ENCODE measurements at places on chromosomes 6 and 20.

- no peak for DNase-seq
Observed at GRCh38 chr6:151616091-151616513, 122.3 kb downstream of the CCDC170 start.

DNA sequence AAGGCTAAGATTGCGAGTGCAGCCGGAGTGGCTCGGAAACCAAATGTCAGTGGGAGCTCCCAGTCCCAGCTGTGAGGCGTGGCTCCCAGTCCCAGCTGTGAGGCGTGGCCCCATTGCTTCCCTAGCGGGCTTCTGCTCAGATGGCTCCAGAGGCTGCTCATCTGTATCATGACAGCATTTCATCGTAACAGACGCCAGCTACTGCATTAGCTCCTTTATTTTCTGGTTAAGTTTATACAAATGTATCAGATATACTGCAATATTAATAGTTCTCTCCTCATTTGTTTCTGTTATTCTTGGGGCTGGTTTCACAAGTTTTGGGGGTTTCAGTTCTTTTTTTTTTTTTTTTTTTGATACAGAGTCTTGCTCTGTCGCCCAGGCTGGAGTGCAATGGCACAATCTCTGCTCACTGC lies 34.7 kb upstream of the TBXT start:
- DNase-seq, result no peak

DNA sequence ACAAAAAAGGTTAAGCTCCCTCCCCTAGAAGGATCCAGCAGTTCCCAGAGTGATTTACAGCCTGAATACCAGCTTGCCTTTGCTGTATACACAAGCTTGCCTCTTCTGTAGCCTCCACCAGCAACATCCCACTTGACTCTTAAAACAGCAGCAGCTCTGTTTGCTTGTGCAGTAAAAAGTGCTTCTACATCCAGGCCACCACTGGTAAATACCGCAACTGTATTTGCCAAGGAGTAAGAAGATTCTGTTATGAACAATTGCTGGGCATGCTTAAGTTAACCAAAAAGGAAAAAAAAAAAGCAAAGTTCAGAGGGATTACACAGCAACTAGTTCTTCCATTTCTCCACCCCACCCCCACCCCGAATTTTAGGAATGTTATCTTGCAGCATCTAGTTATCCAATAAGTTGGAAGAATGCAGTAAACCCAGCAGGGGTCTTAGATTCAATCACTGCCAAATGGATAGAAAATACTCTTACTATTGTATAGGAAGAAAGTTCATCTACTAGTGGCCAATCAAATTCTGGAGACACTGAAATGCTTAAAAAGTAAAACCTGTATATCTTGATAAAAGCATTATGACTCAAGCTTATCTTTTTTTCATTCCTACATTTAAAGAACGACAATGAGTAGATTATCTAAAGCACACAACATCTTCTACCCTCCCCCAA lies 4.8 kb downstream of the SALL4 start:
- no peak for DNase-seq

- no peak for DNase-seq
Observed at GRCh38 chr6:124423621-124424020, 538.6 kb upstream of the RNF217 start.

- DNase-seq, result no peak
Observed at GRCh38 chr6:169970306-169970988, 219.0 kb downstream of the ERMARD start.

GRCh38 chr6:168313431-168314011 lies 6.1 kb downstream of the DACT2 start:
- DNase-seq, result no peak

GRCh38 chr20:4064144-4064909 lies 49.0 kb upstream of the RNF24 start:
- no peak for DNase-seq

- no peak for DNase-seq
Observed at GRCh38 chr20:13690943-13691342, 52.2 kb upstream of the TASP1 start.

- DNase-seq, result no peak
Observed at GRCh38 chr20:20594171-20594530, 118.3 kb downstream of the RALGAPA2 start.

DNA sequence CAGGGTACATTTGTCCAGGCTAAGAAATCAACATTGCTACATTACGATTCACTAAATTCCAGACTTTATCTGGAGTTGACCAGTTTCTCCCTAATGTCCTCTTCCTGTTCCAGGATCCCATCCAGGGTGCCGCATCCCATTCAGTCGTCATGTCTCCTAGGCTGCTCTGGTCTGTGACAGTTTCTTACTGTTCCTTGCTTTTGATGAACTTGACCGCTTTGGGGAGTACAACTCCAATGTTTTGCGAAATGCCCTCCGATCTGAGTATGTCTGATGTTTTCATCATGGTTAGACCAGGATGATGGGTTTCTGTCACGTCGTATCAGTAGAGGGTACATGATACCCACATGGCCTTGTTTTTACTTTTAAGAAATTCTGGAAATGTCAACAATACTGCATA lies 62.2 kb downstream of the CTCFL start:
- DNase-seq, result no peak

DNA sequence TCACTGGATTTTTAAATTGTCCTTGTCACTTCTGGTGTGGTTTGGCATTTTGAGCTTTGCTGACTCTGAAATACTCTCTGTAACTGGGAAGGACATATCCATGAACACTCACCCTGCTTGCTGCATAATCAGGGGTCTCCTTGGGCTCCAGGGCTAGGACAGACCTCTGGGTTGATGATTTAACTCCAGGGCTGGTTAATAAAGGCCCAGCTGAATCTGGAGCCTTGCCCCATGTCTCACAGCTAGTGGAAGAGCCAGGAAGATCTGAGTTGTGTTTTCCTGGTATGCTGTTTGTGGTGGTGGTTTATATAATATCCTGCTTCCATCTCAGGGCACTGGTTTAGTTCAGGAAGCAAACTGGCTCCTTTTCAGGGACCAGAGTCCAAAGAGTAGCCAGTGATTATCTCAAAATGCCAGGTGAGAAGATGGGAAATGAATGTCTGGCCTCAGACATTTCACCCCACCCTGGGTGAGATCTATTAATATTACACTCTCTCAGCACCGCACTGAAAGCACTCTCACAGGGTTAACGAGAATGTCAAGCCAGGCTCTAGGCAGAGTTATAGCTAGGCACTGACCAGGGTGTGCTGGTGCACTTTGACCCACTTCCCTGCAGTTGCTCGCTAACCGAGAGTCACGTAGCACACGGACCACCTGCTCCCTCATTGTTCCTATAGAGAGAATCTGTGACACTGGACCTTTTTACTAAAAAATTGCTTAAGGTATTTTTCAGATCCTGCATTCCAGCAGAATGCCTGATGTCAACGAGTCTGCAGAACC lies 90.1 kb upstream of the SLC22A16 start:
- DNase-seq, result no peak

DNA sequence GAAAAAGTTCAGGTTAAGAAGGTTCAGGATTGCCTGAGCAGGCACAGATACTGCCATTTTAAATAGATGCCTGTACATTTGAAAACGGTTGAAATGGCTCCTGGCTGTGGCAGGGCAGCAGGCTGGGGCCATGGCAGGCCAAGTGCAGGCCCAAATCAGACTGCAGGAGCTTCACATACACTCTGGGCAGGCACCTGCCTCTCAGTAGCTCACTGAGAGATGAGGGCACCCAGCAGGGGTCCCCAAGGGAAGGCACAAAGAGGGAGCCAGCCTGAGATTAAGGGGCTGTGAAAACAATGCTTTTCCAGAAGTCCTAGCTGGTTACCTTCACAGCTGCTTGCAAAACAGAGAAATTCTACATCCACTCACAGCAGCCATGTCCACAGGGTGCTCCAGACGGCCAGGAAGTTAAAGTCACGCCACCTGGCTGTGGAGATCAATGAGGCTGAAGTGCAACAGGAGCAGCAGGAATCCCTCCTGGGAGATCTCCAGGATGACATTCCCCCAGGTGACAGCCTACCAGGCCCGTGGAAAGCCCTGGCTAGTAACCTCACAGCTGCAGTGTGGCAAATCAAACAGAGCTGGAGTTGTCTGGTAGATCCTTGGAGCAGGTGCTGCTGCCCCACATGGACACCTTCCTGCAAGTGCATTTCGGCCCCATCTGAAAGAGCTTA lies 6.2 kb upstream of the RAET1E start:
- no peak for DNase-seq

DNA sequence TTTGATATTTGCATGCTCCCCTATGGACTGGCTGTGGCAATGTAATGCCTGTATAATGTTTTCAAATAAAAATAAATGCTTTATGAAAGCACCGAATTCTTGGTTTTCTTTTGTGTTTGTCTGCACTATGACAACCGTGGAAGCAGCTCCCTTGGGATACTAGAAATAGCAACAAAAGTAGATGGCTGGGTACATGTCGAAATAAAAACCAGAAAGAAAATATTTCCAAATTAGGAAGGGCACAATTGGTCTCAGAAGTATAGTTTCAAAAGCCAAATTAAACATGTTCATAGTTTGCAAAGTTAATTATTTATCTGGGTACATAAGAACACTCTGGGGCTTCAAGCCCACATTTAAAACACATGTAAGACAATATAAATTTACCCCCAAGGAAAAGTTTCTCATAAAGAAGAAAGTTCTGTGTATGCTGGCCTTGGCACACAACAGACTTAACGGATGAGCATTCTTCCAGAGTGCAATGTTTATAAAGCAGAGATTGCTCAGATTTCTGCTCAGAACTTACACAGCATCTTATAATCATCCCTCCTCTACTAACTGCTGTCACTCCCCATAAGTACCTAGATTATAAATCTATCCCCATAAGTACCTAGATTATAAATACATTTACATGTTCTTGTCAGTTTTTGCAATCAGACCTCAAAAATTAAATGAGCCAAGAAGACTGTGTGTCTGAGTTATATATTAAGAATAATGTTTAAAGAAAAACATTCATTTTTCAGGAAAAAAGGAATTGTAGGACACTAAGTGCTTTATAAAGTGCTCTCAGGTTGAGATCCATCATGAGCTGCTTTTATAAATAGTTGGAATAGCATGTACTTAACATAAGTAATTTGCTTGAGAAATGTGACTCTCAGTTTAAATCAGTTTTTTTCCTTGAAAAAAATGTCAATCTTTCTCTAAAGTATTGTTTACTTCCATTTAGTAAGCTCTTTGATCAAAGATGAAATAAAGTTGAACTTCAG lies 230.2 kb upstream of the PLN start:
- no peak for DNase-seq

GRCh38 chr6:108736832-108737231 lies 111.4 kb upstream of the ARMC2 start:
- DNase-seq, result no peak

DNA sequence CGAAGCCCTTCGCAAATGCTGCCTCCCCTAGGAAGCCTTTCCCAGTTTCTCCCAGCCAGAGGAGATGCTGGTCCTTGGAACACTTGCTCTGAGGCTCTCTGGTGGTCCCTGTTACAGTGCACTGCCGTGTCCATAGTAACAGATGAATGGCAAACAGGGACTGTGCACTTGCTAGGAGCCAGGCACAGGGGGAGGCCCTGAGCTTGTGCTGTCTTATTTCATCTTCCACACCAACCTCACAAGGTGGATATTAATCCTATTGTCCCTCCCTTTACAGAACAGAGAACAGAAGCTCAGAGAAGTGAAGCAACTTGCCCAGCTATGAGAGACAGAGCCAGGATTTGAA lies 19.0 kb downstream of the SRC start:
- DNase-seq, result no peak

DNA sequence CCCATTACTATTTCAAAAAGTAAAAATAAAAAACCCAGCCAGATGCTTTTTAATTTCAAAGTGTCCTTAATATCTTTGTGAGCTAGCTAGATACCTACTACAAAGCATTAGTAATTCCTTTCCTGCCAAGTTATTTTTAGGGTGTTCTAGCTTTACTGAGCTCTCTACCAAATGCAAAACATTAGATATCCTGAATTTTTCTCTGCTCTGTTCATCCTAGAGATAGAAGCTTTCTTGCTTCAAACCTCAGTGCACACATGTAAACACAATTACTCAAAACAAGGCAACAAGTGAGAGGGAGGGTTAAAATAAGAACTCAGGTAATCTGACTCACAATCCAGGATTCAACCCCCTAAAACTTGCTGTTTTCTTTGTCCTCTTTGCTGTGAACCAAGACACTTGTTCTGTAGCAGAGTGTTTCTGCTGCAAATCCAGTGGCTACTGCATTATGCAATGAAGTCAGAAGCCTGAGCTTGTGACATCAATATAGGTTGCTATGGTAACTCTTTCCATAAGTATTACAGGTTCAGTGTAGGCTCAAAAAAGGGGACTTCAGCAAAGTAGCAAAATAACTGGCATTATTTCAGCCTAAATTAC lies 72.6 kb upstream of the STXBP5 start:
- DNase-seq, result no peak

- no peak for DNase-seq
Observed at GRCh38 chr6:89410788-89411144, 1.3 kb downstream of the RRAGD start.

GRCh38 chr6:53547166-53547810 lies 2.4 kb upstream of the GCLC start:
- no peak for DNase-seq

GRCh38 chr20:63750807-63751470 lies 11.4 kb downstream of the SLC2A4RG start:
- no peak for DNase-seq

GRCh38 chr6:39166189-39166911 lies 51.4 kb upstream of the SAYSD1 start:
- peak; percentile 80 for DNase-seq

DNA sequence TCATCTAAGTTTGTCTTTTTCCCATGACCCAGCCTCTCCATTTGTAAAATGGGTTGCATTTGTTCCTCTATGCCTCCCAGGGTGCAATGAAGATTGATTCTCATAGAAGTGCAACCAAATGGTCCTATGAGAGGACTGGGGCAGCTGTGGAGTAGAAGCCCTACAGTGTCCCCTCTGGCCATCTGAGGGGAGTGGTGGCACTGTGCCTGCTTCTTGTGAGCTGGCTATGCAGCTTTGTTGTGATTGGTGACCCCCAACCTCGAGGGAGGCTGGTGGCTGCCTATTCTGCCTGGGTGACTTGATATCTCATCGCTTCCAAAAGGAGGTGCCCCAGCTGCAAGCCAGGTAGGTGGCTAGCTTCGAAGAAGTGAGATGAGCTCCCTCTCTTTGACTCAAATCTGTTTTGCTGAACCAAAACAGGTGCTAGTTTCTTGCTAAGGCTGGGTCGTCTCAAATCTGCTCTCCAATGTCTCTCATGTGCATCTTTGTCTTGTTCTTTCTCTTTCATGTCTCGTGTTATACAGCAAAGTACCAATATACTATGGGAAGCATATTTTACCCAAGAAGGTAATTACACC lies 33.9 kb downstream of the TXLNB start:
- no peak for DNase-seq

DNA sequence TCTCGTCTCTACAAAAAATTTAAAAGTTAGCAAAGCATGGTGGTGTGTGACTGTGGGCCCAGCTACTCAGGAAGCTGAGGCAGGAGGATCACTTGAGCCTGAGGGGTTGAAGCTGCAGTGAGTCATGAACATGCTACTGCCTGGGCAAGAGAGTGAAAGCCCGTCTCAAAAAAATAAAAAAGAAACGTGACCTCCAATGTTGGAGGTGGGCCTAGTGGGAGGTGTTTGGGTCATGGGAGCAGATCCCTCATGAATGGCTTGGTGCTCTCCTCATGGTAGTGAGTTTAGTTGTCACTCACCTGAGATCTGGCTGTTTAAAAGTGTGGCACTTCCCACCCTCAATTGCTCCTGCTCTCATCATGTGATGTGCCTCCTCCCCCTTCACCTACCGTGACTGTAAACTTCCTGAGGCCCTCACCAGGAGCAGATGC lies 24.3 kb downstream of the RBL1 start:
- no peak for DNase-seq

- DNase-seq, result no peak
Observed at GRCh38 chr6:158642097-158642601, 2.4 kb downstream of the DYNLT1 start.
